ENCODE measurements at places on chromosomes 12 and 14. TPM values are rescaled to one million over a fixed set of nuclear protein-coding genes. Genes with fewer than 3 reads are reported as not detected.
A peak's percentile ranks its signal among the peaks of the same experiment; 100 is the strongest.

TPPP2 gene
- total RNA-seq = not detected

DNA sequence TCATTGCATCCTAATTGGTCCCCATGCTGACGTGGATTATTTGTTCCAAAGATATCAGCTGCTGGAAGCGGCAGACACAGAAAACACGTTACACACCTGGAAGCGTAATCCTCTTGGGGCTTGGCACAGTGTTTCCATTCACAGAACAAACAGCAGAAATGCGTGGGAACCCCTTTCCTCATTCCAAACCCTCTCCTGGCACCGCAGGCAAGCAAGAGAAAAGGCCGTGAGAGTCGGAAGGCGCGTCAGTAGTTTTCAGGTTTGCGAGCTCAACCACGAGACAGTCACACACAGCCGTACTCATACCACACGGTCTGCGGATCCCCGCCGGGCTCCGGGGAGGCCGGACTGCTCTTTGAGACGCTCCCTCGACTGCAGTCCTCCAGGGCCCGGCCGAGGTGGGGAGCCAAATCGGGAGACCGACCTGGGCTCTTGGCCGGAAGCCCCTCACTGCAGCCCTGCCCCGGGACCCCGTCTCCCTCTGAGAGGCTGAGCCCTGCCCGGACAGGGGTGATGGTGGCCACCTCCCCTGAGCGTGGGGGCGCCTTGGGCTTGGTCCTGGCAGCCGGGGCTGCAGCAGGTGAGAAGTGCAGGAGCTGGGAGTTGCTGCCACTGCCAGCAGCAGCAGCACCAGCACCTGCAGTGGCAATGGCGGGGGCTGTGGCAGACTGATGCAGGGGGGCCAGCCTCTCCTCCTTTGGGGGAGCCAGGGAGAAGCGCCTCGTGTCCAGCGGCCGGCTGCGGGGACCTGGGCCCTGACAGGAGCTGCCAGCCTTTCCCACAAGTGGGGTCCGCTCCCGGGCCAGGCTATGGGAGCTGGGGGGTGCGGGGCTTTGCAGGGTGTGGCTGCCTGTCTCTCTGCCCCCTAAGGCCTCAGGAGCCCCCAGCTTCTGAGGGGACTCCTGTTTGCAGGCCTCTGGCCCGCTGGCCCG, 28.1 kb upstream of the GPR68 start:
- H3K4me3 ChIP-seq = no peak overlapping the region
- H3K27me3 ChIP-seq = no peaks in the 10 kb centered on the region
- DNase-seq = no peak
- no peak overlapping the region for H3K27ac ChIP-seq

SERPINA10 gene
- total RNA-seq = not detected

GRCh38 chr12:6639151-6639801, 3.5 kb upstream of the LPAR5 start:
- H3K36me3 ChIP-seq = no peaks in the 10 kb centered on the region
- H3K27ac ChIP-seq = no peak overlapping the region

SLC22A17 gene
- total RNA-seq = not detected

DNA sequence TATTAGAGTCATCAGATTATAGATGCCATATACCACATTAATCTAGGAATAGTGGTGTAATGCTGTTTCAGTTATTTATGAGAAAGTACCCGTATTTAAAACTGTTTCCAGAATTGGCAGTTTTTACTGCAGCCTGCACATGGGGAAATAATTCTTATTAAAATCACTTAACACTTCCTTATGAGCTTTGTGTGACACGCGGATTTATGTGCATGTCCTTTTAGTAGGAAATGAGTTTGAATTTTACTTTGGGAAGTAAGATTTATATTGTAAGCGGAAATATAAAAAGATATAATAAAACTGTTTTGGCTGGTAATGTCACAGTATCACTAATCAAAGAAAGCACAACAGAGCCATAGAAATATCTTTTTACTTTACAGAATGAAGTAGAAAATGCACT, 132.9 kb downstream of the TMEM117 start:
- H3K27me3 ChIP-seq = no peaks in the 10 kb centered on the region
- H3K4me3 ChIP-seq = no peak overlapping the region
- no peak overlapping the region for H3K27ac ChIP-seq
- no peak for DNase-seq

DNA sequence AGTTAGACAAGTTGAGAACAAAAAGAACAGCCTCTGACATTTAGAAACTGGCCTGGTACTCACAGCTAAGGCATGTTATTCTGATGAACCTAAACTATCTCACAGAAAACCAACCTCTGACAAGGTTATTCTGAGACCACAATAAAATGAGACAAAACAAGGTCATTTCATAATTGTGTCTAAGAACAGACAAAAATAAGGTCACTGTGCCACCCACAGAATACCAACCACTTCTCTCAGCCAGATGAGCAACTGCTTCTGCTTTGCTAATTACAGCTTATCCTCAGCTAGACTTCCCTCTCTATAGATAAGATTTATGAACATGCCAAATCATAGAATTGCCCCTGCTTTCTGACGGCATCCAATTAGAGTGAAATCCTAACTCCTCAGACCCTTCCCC, 52.2 kb upstream of the CRACR2A start:
- DNase-seq = no peak
- no peak overlapping the region for H3K27ac ChIP-seq
- H3K27me3 ChIP-seq = no peaks in the 10 kb centered on the region
- H3K36me3 ChIP-seq = no peaks in the 10 kb centered on the region

- DNase-seq = peak; percentile 63
- no peak overlapping the region for H3K27ac ChIP-seq
- no peaks in the 10 kb centered on the region for H3K4me1 ChIP-seq
- H3K36me3 ChIP-seq = no peaks in the 10 kb centered on the region
- H3K27me3 ChIP-seq = peaks cover 50% of the 10 kb centered on the region
- no peak overlapping the region for H3K4me3 ChIP-seq
Observed at GRCh38 chr12:44930972-44931600, 55.0 kb upstream of the NELL2 start.

- H3K4me3 ChIP-seq = no peak overlapping the region
- peaks cover 13% of the 10 kb centered on the region for H3K4me1 ChIP-seq
- peaks cover 6% of the 10 kb centered on the region for H3K27me3 ChIP-seq
- no peaks in the 10 kb centered on the region for H3K36me3 ChIP-seq
- H3K27ac ChIP-seq = no peak overlapping the region
Observed at GRCh38 chr14:101554991-101555668, 6.2 kb upstream of the DIO3 start.

CLEC1B gene
- not detected for total RNA-seq

DNA sequence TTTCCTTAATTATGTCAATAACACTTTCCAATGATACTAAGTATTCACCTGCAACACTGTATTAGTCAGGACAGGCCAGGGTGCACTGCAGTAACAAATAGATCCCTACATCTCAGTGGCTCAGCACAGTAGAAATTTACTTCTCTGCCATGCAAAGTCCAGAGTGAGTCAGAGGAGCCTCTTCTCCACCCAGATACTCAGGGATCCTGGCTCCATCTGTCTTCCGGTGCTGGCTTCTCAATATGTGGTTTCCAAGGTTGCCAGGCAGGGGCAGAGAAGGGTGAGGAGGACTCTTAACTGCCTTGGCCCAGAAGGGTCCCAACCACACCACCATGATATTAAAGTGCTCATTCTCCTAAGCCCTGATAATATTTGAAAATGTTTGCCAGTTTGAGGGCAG, 47.8 kb downstream of the ADGRD1 start:
- H3K27me3 ChIP-seq = peaks cover 9% of the 10 kb centered on the region
- H3K36me3 ChIP-seq = no peaks in the 10 kb centered on the region
- H3K27ac ChIP-seq = no peak overlapping the region
- no peaks in the 10 kb centered on the region for H3K4me1 ChIP-seq
- no peak overlapping the region for H3K4me3 ChIP-seq

FRS2 gene
- 21.3 TPM for total RNA-seq
